KBM-7 (cell line): ENCODE measurements at places on chromosomes 13 and 19.
A peak's percentile ranks its signal among the peaks of the same experiment; 100 is the strongest.

- DNase-seq = no peak
These were observed 125.4 kb upstream of the ABCC4 start for GRCh38 chr13:95426631-95427030.

DNA sequence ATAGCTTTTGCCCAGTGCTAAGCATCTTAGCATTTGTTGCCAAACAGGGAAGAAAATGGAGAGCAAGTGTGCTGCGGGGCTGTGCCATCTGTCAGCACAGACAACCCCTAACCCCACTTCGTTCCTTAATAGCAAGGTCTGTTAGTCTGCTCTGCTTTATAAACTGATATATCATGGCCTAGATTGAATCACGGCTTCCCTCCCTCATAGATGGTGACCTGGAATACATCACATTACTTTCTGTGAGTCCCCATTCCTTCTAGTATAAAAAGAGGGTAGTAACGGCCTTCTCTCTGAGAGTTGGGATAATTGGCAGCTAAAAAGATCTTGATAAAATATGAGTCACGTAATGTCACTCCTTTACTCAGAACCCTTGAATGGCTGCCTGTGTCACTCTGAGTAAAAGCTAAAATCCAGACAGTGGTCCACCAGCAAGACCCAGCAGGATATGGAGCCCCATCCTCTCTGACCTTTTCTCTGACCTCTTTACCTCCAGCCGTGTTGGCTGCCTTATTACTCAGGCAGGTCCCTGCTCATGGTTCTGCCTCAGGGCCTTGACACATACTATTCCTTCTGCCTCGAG lies 151.7 kb downstream of the DLEU7 start:
- DNase-seq = no peak

DNA sequence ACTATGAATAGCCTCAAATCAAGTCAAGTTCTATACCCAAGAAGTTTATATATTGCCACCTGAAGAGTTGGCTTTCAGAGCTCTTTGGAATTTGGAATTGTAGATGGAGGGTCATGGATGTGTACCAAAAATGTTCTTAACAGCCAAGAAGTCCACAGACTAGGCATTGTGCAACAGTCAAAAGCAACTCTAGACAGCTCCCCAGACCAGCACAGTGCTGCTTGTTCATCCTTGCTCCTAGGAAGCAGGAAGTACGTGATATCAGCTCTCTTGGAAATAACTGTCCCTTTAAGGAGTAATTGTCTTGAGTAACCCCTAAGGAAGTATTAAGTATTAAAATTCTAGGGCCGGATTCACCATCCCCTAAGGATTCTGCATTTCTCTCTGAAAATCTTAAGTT lies 30.7 kb upstream of the IL17D start:
- DNase-seq = no peak

DNA sequence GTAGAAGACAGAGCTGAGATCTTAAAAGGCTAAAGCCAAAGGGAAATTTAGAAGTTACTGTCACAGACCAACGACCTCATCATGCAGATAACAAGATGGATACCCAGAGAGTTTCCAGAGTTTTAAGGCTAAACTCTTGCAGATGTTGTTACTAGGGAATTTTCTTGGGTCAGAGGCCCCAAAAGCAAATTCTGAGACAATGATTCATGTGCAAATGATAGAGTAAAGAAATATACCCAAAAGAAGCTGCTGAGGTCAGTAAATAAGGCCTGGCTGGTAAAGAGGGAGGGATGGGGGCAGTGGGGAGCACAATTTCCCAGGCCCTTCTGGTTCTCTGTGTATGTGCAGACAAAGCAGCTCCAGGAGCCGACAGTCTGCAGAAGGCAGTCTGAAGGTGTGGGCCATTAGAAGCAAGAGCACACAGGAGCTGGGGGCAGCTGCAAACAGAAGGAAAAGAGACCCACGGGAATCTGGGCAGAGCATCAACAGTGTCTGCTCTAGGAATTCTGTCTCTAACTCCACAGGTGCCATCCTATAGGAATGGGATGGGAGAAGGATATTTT lies 330.8 kb downstream of the TBC1D4 start:
- no peak for DNase-seq

GRCh38 chr19:49469828-49470614 lies 4.0 kb upstream of the FLT3LG start:
- peak; percentile 57 for DNase-seq

- no peak for DNase-seq
These were observed 2.0 kb downstream of the EPN1 start for GRCh38 chr19:55676889-55677505.

DNA sequence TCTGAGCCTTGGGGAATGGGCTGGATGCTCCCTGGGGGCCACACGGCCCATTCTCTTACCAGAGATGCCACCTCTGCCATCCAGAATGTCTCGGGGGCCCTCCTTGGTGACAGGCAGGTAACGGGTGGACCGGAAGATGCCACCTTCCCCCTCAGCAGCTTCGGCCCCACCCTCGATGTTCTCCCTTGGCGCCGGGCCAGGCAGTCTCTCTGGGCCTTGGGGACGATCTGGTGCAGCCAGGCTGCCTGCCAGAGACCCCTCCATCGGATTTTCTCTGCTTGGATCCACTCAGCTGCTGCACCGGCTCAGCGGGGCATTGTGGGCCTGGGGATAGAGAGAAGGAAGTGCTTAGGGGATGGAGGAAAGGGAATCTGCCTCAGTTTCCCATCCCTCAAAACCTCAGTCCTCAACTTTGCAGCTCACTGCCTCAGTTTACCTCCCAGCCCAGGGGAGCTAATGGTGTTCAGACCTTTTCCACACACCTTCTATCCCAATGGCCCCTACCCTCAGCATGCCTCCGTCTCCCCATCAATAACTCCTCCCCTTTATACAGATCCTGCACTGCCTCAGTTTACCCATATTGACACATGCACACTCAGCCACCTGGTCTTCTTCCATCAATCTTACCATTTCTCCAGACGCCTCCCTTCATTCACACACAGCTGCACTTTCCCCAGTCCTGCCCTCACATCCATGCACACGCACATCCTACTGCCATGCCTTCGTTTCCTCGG lies 1.5 kb downstream of the WIZ start:
- no peak for DNase-seq

DNA sequence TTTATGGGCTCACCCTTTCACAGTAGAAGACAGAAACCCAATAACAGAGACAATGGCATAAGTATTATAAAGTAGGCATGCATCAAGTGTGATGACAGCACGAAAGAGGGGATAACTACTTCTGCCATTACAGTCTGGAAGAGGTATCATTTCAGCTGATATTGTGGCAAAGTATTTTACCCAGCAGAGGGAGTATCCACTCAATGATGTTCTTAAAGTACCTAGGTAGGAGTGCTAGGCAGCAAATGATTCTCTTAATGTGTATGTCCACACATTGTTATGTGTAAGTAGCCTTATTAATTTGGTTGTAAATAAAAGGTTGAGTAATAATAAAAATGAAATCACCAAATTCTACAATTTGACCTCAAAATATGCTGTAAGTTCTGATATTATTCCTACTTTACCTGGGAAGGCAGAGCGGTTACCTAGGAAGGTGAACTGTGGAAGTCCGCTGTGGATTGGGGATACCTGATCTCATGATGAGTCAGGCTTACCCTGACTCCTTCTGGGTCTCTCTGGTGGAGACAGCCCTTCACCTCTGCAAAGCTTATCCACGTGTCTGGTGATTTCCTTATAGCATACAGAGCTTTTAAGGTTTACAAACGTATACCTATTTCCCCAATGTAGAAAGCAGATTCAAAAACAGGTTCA lies 4.1 kb upstream of the UBAC2 start:
- peak; percentile 32 for DNase-seq

DNA sequence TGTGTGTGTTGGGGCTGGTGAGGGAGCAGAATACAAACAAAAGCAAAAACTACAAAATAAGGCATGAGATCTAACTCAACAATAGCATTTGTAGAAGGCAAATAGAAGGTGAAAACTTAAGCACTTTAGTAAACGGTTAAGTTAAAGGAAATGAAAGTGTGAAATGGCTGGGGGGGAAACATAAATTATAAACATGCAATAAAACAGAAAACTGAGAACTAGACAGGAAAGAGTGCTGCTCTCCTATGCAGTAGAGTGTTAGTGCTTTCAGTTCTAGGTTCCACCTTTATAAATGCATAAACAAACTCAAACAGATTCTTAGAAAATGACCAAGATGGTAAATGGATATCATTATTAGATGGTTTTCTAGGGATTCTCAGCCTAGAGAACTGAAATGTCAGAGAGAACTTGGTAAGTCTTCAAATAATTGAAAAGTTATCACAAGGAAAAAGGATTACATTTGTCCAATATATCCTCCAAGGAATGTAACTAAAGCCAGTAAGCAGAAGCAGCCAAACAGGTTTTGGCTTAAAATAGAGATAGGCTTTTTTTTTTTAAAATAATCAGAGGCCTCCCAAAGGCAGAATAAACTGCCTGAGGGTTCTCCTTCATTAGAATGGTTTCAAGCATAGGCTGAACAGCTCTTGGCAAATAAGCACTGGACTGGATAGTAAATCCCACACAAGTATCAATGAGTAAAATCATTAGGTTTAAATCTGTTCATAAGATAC lies 23.3 kb downstream of the RBM26 start:
- DNase-seq = no peak

DNA sequence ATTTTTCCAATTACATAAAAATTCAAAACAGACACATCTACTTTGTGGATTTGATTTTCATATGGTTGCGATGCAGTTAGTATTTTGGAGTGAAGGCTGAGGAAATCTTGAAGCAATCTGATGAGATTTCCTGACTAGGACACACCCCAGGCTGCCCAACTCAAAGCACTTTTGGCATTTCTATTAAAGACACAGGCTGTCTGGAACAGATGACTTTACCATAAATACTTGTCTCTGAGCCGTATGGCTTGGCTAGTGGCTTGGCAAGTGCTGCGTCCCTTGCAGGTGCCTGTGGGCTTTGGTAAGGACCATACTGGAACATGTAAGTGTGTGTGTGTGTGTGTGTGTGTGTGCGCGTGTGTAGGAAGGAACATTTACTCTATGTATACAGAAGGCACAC lies 218.8 kb downstream of the FGF9 start:
- no peak for DNase-seq

GRCh38 chr13:24141333-24141910 lies 19.1 kb upstream of the SPATA13 start:
- no peak for DNase-seq

DNA sequence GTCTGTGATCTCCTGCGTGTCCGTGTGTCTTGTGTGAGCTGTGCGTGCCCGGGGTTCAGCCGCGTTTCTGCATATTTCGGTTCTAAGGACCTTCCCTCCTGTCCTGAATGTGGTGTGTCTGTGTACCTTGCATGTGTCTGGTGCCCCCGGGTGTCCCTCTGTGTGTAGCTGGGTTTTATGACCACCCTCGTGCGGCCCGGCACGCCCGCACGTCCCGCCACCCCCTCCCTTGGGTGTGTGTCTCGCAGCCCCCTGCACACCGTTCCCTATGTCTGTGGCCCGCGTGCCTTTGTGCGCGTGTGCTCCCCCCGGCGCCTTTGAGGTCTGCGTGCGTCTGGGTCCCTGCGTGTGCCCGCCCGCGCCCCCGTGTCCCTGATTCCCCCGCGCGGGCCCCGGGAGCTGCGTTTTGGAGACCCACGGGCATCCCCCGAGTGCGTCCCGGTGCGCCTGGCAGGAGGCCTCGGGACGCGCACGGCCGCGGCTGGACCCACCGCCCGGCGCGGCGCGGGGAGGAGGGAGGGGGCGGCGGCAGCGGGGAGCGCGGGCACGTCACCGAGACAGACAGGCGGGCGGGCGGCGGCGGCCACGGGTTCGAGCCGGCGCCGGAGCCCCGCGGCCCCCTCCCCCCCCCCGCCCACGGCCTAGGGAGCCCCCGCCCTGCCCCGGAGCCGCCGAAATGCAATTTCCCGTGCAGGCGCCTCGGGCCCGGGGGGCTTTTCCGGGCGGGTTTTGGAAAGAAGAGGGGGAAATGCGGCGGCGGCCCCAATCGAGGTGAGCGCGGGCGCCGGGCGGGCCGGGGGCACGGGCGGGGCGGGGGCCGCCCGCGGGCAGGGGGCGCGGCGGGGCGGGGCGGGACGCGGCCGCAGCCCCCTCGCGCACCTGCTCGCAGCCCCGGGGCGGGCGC lies 12.0 kb upstream of the NANOS3 start:
- DNase-seq = peak; percentile 22

- DNase-seq = no peak
These were observed 30.5 kb upstream of the KCTD4 start for GRCh38 chr13:45231305-45231704.

DNA sequence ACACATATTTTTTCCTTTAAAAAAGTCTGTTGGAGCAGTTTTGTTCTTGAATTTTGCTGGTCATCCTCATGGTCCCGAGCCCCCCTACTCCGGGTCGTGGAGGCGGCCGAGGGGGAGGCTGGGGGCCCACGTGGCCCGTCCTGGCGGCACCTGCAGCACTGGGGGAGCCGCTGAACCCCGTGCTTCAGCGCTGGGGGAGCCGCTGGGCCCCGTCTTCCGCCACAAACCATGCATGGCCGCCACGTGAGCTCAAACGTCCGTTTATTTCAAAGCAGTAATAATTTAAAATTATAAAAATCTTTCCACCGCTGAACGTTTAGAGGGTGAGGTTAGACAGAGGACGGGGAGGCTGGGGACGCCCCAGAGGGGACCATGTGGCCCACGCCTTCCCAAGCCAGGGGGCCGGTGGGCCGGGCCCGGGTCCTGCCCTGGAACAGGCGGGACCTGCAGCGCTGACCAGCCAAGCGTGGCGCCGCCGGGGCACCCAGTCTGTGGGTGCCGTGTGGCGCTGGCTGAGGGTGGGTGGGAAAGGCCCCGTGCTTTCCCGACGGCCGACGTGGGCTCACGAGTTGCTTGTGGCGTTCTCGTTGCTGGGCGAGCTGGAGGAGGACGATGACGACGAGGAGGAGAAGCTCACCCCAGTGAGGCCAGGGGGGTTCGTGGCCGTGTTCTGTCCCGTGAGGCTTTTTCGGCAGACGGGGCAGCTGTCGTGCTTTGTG lies 8.0 kb downstream of the FGF22 start:
- no peak for DNase-seq

GRCh38 chr13:76828316-76828741 lies 57.9 kb downstream of the KCTD12 start:
- DNase-seq = no peak
